Ureter (tissue), 1 donor: ENCODE measurements at places on chromosomes 3 and 15.

GRCh38 chr15:71532994-71533393 lies 277.4 kb upstream of the NR2E3 start:
- DNase-seq = no peak

GRCh38 chr3:94405258-94406035 lies 342.6 kb downstream of the NSUN3 start:
- no peak for DNase-seq

DNA sequence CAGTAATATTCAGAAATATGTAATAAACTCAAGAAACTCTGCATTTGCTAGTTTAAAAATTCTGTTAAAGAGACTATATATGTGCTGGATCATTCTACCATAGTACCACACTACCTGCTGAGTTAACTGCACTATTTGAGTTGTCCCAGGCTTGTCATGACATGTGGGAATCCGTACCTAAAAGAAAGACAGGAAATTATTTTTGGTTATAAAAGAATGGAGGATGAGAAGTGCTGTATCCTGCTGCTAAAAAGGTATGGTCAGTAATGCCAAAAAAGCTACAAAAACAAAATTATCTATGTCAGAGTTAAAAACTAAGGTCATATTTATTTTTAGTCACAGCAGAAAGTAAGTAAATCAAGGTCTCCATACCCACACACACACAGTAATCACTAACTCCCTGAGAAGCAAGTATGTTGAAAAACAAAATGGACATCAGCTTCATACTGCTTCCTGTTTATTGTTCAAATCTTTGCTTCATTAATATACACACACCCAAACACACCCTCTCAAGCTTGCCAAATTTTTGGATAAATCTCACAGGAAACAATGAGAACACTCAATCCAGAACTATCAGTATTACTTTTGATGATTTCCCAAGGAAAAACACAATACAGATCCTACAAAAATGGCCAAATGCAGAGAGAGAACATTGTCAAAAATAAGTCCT lies 33.7 kb downstream of the DENND6A start:
- DNase-seq = no peak

GRCh38 chr3:63364495-63364894 lies 86.4 kb downstream of the SYNPR start:
- DNase-seq = no peak

DNA sequence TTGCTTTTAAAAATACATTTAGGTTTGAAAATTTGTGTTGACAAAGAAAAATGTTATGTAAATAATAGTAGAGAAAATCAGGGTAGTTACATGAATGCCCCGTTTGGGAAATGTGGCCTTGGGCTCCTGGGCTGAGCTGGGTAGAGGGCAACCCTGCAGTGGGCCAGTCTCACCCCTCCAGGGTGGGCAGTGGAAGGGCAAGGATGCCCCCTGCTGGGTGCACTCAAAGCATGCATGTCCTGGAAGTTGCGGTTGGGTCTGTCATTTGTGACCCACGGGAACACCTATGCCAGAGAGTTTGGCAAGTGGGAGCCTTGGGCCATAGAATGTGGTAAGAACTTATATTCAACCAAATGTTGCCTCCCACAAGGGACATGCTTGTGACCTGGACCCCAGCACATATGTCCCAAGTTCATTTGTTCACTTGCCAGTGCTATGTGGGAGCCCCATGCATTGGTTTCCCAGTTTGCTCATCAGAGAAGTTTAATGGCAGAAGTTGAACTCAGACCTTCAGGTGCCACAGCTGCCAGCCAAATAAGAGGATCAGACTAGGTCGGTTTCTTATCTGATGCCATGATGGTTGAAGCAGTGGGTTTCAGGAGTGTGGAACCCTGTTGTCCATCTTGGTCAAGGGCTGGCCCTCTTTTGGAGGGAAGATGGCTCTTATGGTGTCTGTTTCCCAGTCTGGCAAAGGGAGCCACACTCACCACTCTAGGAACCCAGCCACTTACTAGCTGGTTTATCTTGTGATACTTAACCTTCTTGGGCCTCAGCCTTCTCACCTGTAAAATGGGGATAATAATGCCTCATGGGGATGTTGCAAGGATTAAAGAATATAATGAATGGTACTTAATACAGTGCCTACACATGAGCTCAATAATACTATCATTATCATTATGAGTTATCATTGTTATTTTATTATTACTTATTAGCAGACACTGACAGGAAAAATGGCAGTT lies 2.5 kb upstream of the PLCB2 start:
- no peak for DNase-seq
